A549 treated with AZD2906 at 1 μM for 4 hours (cell line): ENCODE measurements at places on chromosomes 2 and 18. TPM values are rescaled to one million over a fixed set of nuclear protein-coding genes. Genes with fewer than 3 reads are reported as not detected.

CNTNAP5 gene
- total RNA-seq, result not detected in 5 replicates

SNORC gene
- 4.1 to 11.5 TPM (median 10.4 TPM) in 5 replicates for total RNA-seq

POMC gene
- 0.06 TPM in 1 of 5 replicates, not detected in the others for total RNA-seq

HJURP gene
- total RNA-seq, result 48.3 to 54.8 TPM (median 50.4 TPM) in 5 replicates

CCBE1 gene
- 7.9 to 12.9 TPM (median 12.0 TPM) in 5 replicates for total RNA-seq

ANKRD62 gene
- total RNA-seq, result not detected in 5 replicates

CHRND gene
- total RNA-seq, result not detected in 5 replicates

RPIA gene
- 25.0 to 27.5 TPM (median 26.7 TPM) in 5 replicates for total RNA-seq

CCDC138 gene
- total RNA-seq, result 6.5 to 8.1 TPM (median 7.0 TPM) in 5 replicates

PJVK gene
- total RNA-seq, result 1.1 to 1.6 TPM (median 1.4 TPM) in 5 replicates

OSBPL6 gene
- 5.8 to 7.4 TPM (median 6.1 TPM) in 5 replicates for total RNA-seq

RAPGEF4 gene
- total RNA-seq, result 0.16 to 0.35 TPM (median 0.18 TPM) in 5 replicates

SIX3 gene
- total RNA-seq, result 2.7 to 4.3 TPM (median 3.7 TPM) in 5 replicates

SOWAHC gene
- 7.5 to 9.7 TPM (median 9.2 TPM) in 5 replicates for total RNA-seq

SGPP2 gene
- 0.71 to 0.84 TPM (median 0.79 TPM) in 5 replicates for total RNA-seq

LPIN1 gene
- 9.6 to 10.7 TPM (median 9.8 TPM) in 5 replicates for total RNA-seq
